Stomach (tissue), 19 donors: ENCODE measurements at places on chromosomes 1 and 21. TPM values are rescaled to one million over a fixed set of nuclear protein-coding genes. Genes with fewer than 3 reads are reported as not detected.
A peak's percentile ranks its signal among the peaks of the same experiment; 100 is the strongest.

- no peak for DNase-seq
- no peak overlapping the region for H3K27ac ChIP-seq
- no peak overlapping the region for H3K4me3 ChIP-seq
- no peaks in the 10 kb centered on the region for H3K4me1 ChIP-seq
Observed at GRCh38 chr1:241722947-241723346, 70.9 kb downstream of the WDR64 start.

GRCh38 chr1:233326811-233327650 lies 493 bp upstream of the MAP3K21 start:
- no peaks in the 10 kb centered on the region for H3K36me3 ChIP-seq
- peaks cover 26% of the 10 kb centered on the region for H3K4me1 ChIP-seq
- H3K4me3 ChIP-seq: peak overlapping the region; percentile 83
- DNase-seq: peak; percentile 98
- H3K27me3 ChIP-seq: peaks cover 4% of the 10 kb centered on the region

DNA sequence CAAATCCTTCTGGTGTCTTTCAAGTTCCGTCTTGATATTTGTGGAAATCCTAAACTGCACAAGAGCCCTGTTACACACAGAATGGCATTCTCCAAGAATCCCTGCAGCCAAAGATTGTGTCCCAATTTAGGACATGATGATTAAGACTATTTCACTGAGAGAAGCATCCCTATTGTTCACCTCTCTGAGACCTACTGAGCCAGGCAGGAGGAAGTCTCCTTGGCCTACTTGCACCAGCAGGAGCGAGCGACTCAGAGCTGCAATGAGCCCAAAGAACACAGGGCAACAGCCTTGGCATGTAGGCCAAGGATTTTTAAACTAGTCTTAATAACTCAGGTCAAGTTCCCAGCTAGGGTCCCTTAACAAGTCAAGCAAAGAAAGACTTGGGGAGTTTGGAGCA lies 79.4 kb upstream of the RUNX1 start:
- no peaks in the 10 kb centered on the region for H3K27me3 ChIP-seq
- no peak for DNase-seq
- H3K4me3 ChIP-seq: no peak overlapping the region
- no peak overlapping the region for H3K27ac ChIP-seq
- H3K4me1 ChIP-seq: no peaks in the 10 kb centered on the region
- H3K36me3 ChIP-seq: no peaks in the 10 kb centered on the region

FAM3B gene
- 89.0 TPM for total RNA-seq

NDUFS5 gene
- 104 TPM for total RNA-seq

GRCh38 chr1:198174297-198174696 lies 17.5 kb downstream of the NEK7 start:
- no peak overlapping the region for H3K4me3 ChIP-seq
- no peak overlapping the region for H3K27ac ChIP-seq
- no peak for DNase-seq
- no peaks in the 10 kb centered on the region for H3K27me3 ChIP-seq
- H3K4me1 ChIP-seq: peaks cover 93% of the 10 kb centered on the region
- H3K36me3 ChIP-seq: no peaks in the 10 kb centered on the region

FCRL3 gene
- not detected for total RNA-seq

SAMSN1 gene
- not detected for total RNA-seq

DNA sequence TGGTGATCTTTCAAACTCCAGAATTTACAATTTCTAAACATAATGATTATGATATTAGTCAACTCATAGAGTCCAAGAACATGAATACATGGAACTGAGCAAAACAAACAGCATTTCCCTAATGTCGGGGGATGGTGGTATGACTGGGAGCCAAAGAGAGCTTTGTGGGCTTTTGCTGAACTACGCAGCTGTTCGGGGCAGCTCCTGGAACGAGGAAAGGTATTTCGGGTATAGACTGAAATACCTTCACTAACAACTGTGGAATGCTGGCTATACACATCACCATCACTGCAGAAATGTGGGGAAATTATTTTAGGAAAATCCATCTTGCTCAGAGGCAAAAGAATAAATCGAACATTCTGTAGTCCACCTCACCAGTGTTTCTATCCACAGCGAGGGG lies 30.2 kb upstream of the VPS26C start:
- no peak overlapping the region for H3K4me3 ChIP-seq
- H3K27ac ChIP-seq: no peak overlapping the region
- no peaks in the 10 kb centered on the region for H3K36me3 ChIP-seq
